Activated naive CD8-positive, alpha-beta T cell treated with anti-CD3 and anti-CD28 coated beads, Interleukin-2, amount 50 U/mL, for 24 hours (primary cell): ENCODE measurements at places on chromosomes 11 and 22.

DNA sequence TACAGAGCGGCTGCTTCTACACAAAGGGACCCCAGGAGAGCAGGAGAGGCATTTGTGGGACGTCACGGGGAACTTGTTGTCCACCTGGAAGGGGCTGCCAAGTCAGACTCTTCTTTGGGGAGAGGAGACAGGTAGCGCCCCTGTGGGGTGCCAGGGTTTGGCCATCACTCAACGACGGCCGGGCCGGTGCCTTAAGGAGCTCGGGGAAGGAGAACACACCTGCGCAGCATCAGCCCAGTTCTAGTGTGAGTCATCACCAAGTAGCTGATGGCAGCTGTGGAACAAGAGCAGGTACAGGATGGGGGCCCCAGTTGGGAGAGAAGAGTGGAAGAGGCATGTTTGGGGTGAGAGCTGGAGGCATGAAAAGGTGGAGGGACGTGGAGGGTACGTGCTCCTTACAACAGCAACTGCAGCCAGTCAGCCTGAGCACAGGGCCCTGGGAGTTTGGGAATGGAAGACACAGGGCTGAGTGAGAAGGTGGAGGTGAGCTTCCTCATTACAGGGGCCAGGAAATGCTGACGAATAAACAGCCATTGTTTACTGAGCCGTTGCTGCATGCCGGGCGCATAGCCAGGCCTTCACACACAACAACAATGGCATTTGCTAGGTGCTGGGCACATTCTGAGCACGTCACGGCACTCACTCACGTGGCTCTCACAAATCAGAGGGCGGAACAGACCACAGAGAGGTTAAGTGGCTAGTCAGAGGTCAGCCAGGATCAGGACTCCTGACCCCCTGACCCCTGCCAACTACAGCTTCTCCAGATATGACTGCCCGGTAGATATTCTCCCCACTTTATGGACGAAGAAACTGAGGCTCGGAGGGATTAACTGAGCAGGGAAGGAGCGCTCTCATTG lies 29.1 kb upstream of the TP53I11 start:
- DNase-seq = no peak

DNA sequence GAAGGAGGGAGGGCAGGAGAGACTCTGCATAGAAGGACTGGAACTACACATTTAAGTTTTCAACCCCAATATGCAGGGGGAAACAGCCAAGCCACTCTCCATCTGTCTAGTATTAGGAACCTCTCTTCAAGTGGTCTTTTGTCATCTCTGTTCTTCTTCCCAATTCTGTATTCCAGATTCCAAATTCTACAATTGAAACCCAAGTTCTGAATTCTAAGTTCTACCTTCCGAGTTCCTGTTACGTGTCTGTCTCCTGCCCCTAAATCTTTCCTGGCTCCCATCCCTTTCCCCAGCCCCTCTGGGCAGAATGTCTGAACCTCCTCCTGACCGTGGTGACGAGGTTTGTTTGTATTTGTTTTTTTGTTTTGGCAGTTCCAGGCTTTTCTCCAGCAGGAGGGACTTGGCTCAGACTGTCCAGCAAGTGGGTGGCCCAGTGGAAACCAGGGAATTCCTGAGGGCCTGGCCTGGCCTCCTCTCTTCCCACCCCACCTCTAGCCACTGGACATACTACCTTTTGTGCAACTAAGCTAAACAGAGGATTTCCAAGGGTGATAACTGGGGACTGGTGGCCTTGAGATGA lies 1.6 kb upstream of the THOC5 start:
- no peak for DNase-seq

DNA sequence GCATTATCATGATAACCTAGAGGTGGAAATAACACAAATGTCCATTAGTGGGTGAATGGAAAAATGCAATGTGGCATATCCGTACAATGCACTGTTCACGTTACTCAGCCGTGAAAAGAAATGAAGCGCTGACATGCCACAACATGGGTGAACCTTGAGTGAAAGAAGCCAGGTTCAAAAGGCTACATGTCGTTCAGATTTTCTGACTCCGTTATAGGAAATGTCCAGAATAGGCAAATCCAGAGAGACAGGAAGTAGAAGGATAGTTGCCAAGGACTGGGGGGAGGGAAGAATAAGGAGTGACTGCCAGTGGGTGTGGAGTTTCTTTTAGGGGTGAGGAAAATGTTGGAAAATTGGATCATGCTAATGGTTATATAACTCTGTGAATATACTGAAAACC lies 133.8 kb downstream of the ATXN10 start:
- DNase-seq = no peak

DNA sequence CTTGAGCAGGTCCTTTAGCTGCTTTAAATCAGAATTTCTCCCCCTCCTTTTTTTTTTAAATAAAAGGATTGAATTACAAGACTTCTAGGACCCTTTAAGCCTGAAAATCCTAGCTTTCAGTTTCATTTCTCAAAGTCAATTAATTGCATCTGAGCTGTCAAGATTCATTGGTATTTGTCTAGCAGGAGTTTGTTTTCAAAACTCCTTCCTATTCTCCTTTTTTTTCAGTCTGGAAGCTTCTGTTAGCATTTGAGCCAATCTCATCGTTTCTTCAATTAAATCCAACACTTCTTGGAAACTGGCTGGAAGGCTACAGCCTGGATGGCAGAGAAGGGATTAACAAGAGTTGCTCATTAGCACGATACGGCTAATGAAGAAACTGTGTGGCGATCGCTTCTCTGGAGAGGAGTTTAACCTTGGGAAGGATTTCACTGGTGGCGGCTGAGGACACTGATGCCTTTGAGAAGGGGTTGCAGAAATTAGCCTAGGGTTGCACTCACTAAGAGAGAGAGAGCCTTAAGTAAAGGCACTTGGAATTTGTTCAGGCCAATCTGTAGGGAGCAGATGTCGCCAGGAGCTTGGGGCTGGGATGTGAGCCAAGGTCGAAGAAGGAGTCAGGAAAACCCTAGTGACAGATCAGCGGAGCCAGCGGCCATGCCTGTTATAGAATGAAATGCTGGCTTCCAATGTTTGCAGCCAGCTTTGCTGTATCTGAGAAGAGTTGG lies 43.8 kb upstream of the API5 start:
- no peak for DNase-seq

- no peak for DNase-seq
Measured at GRCh38 chr11:125063429-125064043, 431 bp downstream of the SLC37A2 start.

- no peak for DNase-seq
Measured at GRCh38 chr11:98456308-98456680, 564.5 kb upstream of the CNTN5 start.

GRCh38 chr11:76837696-76838677 lies 22.7 kb upstream of the ACER3 start:
- no peak for DNase-seq
